Stimulated activated effector memory CD8-positive, alpha-beta T cell treated with anti-CD3 and anti-CD28 coated beads, Interleukin-12 subunit alpha, Interleukin-12 subunit beta, amount 100 ng/mL, for 72 hours (primary cell): ENCODE measurements at places on chromosomes 5 and 9.

DNA sequence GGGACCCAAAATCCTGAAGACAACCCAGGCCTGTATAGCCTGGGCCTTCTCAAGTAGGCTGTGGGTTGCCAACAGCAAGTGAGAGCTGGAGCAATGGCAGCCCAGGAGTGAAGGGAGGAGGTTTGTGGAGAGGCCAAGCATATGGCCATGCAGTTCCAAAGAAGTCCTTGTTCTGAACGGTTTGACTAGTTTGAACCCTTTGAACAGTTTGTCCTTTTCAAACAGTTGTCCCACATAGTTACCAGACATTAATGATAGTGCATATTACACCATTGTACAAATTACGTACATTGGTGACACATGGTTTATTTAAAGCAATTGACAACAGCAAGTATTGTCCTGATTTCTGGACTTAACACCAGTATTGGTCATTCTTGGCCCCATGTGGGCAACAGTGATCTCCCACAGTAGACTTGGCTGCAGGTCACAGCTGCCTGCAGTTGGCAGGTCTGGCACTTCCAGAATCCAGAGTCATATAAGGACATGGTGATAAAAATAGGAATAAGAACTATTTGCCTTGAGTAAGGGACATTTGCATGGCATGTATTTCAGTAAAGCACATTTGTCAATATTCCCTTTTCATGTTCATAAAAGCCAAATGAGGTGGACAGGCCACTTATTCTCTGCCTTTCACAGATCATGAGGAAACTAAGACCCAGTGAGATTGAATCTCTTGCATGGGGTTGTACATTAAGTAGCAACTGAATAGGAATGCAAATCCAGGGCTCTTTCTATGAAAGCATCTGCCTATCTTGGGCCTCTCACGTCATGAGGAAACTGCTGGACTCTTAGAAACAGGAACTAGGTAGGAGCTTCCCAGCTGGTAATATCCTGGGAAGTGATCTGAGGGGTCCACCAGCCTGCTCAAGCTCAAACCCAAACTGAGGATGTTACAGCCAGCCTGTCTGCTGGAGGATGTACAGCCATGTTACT, 30.3 kb downstream of the SLC25A48 start:
- DNase-seq: no peak

DNA sequence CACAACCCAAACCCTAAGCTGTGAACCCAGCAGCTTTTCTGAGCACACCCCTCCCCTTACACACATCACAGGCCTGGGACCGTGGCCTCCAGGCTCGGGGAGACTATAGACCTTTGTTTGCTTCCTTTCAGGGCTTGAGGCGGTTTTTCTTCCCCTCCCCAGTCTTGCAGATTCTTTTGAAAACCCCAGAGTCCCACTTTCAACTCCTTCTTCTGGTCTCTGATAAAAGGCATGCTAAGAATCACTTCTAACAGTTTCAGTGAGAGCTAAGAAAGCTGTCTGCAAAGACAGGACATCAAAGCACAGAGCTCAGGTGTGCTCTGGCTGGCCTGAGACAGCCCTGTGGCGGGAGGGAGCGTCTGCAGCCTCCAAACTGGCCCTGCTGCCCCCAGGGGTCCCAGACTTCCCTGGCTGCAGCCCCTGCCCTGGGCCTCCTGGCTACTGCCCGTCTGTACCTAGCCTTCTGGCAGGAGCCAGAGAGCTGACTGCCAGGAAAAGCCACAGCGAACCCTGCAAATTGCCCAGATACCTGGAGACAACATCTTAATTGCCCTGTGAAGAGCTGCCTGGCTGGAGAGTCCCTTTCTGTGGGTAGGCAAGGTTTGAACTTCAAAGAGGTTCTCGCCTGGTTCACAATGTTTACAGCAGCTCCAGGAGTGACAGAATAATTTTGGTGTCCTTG, 138.9 kb downstream of the GADD45G start:
- peak; percentile 53 for DNase-seq

DNA sequence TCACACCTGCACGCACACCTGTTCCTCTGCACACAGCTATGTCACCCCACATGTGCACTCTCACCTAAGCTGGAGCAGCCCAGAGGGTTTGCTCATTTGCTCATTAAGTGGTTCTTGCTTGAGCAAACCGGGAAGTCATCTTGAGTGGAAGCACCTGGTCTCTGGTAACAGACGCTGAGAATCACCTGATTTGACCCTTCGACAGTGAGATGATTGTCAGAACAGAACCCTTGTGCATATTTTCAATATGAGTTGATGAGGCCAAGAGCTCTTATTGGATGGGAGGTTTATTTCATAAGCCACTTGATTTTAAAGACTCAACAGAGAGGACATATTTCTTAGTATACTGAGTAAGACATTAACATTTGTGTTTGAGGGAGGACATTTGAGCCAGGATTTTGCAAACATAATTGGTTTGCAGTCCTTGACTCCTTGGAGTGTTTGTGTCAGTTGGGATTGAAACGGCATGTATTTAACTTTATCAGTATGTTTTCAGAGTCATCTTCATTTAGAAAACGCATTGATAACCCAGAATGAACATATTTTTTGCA, 22.1 kb upstream of the LPCAT1 start:
- DNase-seq: no peak

DNA sequence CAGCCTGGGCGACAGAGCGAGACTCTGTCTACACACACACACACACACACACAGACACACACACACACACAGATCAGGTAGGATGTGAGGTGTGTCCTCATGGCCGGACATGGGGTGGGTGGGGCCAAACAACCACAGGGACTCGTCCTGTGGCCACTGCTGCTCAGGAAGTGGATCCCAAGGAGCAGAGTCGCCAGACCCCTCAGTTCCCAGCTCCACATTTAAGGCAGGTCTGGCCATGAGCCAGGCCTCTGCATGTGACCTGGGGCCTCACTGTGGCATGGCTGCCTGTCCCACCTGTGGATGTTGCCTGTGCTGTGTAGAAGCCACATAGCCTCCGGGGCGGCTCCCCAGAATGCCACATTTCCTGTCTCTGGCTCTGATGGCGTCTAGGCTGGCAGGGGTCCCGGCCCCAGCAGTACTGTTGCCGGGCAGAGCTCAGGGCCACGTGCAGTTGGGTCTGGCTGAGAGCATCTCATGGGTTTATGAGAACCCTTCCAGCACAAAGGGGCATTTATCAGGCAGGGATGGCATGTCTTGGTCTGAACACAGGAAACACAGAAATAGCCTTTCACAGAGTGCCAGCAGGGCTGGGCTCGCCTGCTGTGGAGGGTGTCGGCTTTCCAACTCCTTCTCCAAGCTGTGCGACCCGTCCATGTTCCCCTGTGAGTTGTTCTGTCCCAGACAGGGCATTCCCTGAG, 9.9 kb upstream of the NINJ1 start:
- DNase-seq: no peak

DNA sequence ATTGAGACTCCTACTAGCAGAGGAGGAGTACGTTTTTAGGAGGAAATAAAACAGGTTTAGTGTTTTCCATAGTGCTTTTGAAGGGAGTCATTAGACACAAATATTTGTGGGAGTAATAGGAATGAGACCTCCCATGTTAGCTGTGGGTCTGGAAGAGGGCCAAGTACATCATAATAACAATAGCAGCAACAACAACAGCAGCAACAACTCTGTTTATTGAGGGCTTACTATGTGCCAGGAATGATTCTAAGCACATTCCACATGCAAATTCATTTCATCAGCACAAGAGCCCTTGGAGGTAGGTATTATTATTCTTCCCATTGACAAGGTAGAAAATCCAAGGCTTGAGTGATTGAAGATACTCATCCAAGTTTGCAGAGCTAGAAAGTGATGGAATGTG, 384.2 kb upstream of the RPS23 start:
- DNase-seq: no peak

DNA sequence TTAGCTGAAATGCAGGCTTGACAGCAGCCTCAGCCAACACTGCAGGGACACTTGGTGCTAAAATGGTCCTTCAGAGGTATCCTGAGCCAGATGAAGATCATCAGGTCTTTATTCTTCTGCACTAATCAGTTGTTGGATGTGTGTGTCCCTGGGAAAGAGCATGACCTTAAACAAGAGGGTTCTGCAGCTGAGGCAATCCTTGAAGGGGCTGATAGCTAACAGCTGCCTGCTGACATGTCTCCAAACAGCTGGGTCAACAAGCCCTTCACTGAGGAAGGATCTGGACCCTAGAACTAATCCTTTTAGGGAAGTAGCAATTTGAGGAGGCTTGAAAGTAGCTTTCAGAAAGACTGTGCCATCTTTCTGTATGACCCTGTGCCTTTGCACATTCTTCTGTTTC, 376.3 kb upstream of the ACTBL2 start:
- DNase-seq: no peak

DNA sequence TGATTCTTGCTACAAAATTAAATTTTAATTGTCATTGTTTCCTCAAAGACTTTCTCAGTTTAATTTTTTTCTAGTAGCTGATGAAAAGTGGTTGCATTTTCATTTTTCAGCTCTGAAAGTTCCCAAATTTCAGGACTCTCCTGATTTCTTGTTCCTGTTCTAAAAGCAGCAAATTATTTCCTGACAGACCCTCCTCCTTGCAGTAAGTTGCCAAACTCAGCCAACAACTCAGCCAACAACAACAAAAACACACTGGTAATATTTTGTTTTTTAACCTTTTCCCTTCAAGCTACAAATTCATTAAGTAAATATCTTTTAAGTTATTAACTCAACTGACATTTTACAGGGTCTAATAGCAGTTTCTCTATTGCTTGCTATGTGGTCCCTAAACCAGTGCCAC, 487.8 kb upstream of the NUDT12 start:
- no peak for DNase-seq

GRCh38 chr9:123007269-123007668, 26.2 kb upstream of the GPR21 start:
- no peak for DNase-seq

DNA sequence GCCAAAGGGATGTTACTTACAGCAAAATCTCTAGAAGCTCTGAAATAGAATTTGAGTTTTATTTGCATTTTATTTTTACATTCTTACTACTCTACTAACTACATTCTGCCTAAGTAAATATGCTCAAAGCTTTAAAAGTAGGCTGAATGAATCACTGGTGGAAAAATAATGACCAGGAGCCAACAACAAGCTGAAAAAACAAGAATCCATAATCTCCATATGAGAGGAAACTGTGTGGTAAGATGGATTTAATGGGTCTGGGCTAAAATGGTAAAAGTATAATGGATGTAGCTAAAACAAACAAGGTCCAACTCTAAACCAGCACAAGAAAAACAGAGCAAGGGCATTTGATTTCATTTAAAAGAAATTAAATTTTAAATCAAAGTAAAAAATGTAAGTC, 525.8 kb upstream of the FTMT start:
- DNase-seq: no peak

GRCh38 chr5:62662521-62662920, 83.9 kb downstream of the LRRC70 start:
- no peak for DNase-seq

GRCh38 chr5:114101153-114101552, 260.7 kb upstream of the KCNN2 start:
- DNase-seq: no peak

- no peak for DNase-seq
Measured at GRCh38 chr5:124060011-124060410, 548.0 kb downstream of the CSNK1G3 start.

DNA sequence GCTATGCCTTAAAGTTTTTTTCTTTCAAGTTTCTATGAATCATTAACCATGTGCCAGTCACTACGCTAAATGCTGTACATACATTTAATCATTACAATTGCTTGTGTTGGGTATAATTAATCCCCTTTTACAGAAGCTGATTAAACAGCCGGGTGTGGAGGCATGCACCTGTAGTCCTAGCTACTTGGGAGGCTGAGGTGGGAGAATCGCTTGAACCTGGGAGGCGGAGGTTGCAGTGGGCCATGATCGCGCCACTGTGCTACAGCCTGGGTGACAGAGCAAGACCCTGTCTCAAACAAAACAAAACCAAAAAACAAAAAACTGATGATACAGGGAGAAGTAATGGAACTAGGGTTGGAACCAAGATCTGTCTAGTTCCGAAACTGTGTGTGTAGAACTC, 1.2 kb upstream of the UBE2R2 start:
- DNase-seq: no peak

DNA sequence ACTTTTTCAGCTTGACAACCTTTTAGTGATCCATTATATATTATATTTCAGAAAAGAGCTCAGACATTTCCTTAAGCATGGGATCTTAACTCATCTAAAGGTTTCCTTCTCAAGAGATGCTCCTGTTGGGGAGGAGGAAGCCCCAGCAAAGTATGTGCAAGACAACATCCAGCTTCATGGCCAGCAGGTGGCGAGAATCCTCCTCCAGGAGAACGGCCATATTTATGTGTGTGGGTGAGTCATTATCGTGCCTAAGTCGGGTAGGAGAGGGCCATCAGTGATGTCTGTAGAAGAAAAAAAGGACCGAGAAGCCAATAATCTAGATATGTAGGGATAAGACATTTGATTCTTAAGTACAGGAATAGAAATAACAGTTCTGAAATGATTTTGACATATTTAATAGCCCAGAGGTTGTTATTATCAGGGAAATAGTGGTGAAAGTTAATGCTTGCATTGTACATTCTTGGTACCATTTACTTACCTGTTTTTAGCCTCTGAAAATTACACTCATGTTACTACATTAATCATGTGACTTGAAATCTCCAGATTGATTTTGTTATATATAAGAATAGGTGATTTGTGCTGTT, 28.2 kb downstream of the MTRR start:
- no peak for DNase-seq

DNA sequence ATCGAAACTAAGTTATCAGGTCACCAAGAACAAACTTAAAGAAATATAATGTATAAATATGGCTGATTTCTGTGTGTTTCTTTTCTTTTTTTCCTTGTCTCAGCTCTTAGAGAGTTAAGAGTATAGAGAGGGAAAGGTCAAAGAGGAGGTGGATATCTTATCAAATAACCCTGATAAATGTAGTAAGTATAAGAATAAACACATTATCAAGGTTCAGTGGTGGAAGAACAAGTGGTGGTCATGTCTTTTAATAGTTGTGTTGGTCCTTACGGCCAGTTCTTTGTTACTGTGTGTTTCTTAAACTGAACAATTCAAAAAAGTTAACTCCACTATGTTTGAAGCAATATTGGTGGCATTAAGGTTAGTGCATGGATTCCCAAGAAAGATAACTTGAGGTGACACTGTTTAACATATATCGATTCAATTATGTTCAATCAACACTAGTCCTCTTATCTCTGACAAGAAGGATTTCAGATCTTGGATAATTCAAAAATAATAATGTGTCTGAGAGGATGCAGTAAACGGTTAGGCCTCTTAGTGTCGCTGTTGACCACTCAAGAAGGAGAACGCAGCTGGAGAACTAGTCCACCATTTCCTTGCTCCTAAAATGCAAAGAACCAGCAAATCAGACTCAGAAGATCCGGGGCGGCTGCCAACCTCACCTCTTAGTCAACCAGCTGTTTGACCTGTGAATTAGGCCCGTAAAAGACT, at the start of gene PCDHGA3:
Gene PCDHGA3 (plus strand): TSS at position 588 of the 711 bp plus-strand sequence. CDS start 205 bp downstream, outside the sequence.
- no peak for DNase-seq

GRCh38 chr9:99905833-99906402, 536 bp upstream of the STX17 start:
- DNase-seq: no peak

DNA sequence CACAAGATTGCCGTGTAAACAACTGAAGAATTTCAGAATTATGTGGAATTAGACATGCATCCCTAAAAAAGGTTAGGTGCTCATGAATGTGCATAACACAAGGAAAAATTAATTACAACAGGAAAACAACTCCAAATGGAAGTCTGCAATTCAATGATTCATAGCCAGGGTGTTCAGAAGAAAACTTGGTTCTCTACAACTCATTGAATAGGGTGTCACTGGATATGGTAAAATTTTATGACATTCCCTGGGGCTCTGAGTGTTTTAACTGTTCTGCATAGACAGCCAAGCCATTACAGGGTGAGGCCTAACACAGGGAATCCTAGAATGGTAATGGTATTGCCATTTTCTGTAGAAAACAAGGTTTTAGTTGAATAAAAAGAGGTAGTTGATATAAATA, 24.4 kb upstream of the ZSWIM6 start:
- DNase-seq: no peak

GRCh38 chr5:143002459-143003327, 232.5 kb downstream of the ARHGAP26 start:
- peak; percentile 38 for DNase-seq
